Right kidney (tissue), 9 donors: ENCODE measurements at places on chromosomes 4 and X.
A peak's percentile ranks its signal among the peaks of the same experiment; 100 is the strongest.

DNA sequence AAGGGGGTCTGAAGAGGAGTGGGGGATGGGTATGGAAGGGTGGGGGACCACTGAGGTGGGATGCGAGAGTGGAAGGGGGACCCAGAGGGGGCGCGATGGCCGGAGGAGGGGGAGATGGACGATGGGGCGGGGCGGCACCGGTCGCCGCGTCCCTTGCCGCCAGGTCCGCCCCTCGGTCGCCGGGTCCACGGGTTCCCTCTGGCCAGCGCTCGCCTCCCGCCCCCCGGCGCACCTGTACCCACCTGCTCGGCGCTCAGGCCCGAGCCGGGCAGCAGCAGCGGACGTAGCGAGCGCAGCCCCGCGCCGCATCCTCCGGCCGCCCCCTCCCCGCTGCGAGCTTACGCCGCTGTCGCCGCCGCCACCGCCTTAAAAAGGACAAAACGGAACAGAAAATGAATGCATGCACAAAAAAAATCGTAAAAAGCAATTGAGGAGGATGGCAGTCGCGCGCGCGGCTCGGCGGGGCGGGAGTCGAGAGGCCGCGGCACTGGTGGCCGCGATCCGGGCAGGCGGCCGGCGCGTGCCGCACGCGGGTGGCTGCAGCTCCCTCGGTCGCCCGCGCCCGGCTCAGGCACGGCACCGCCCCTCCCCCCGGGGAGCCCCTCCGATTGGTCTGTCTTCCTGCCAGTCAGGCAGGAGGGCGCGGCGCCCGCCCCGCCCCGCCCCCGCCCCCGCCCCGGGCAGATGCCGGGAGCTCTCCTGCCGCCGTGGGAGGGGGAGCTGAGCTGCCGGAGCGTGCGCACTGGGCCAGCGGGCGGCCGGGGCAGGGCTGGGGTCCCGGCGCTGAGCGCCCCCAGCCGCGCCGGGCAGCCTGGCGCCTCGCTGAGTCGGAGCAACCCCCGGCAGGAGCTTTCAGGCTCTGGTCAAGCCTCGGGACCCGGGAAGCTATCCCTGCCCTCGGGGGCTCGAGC, at the start of gene JAKMIP1:
TSS of gene JAKMIP1 (minus strand) at position 539 of the 911 bp plus-strand sequence. CDS start 87,699 bp downstream, outside the sequence.
- peak; percentile 67 for DNase-seq

- DNase-seq: no peak
These were observed 662.0 kb upstream of the CPEB2 start for GRCh38 chr4:14340321-14340720.

- DNase-seq: no peak
These were observed 65.5 kb downstream of the LEF1 start for GRCh38 chr4:108103099-108103862.

- no peak for DNase-seq
These were observed 139.9 kb downstream of the NDST3 start for GRCh38 chr4:118173956-118174725.

- DNase-seq: no peak
These were observed 741.3 kb downstream of the PCDH7 start for GRCh38 chr4:31461421-31461820.

- no peak for DNase-seq
These were observed 205.9 kb upstream of the VCX start for GRCh38 chrX:7637066-7637465.

DNA sequence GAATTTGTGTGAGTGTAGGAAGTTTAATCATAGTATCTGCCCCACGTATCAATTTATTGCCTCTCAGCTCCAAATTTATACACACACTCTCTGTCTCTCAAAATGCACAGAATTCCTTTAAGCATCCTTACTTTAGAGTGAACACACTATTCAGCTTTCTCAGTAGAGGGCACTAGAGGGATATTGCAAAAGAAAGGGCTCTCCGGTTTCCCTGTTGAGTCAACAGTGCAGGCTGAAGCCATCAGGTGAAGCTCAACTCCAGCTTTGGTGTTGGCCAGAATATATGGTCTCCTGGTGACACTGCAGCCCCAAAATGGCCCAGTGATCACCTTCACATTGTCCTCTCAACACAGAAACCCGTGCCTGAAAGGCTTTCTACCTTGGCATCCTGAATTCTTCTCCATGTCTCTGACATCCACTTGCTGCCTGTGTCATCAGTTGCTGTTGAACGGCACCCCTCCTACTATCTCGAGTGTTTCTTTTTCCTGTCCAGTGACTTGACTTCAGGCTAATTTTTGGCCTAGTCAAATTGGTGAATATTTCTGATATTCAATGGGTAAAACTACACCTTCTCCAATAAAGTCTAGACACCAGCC, 670.5 kb downstream of the GABRG1 start:
- peak; percentile 8 for DNase-seq

GRCh38 chr4:101914761-101915160, 124.2 kb downstream of the BANK1 start:
- no peak for DNase-seq

GRCh38 chrX:13764765-13765164, 30.2 kb downstream of the OFD1 start:
- DNase-seq: no peak

GRCh38 chr4:28402751-28403150, 1542.1 kb downstream of the STIM2 start:
- DNase-seq: no peak

DNA sequence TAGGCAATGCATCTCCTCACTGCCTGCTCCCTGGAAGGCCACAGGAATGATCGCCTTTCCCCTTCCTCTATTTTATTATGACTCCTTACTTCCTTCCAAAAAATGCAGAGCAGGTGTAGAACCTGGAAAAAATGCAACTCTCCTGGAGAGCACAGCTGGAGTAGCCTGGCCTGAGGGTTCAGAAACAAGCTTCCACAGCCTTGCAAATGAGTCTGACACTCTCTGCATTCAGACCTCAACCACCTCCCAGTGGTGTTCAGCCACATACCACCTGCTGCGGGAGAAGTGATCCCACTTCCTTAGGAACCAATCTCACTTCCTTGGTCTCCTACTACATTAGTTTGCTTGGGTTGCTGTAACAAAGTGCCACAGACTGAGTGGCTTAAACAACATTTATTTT, 368.1 kb upstream of the NOCT start:
- DNase-seq: no peak

DNA sequence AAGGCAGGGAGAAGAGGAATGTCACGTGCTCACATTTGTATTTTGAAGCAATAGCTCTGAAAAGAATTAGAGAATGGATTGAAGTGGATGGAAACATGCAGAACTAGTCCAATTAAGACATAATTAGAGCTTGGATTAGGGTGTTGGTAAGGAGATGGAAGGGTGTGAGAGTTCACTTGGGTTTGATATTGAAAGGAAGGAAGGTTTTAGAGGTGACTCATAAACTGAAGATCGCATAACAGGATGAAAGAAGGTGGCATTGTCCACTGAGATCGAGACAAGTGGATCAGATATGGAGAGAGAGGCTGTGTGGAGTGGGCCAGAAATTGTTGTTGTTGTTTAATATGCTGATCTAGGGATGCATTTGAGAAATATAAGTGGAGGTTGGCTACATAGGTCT, 244.0 kb upstream of the SMIM31 start:
- DNase-seq: no peak

GRCh38 chr4:62118558-62118957, 918.4 kb downstream of the ADGRL3 start:
- no peak for DNase-seq

DNA sequence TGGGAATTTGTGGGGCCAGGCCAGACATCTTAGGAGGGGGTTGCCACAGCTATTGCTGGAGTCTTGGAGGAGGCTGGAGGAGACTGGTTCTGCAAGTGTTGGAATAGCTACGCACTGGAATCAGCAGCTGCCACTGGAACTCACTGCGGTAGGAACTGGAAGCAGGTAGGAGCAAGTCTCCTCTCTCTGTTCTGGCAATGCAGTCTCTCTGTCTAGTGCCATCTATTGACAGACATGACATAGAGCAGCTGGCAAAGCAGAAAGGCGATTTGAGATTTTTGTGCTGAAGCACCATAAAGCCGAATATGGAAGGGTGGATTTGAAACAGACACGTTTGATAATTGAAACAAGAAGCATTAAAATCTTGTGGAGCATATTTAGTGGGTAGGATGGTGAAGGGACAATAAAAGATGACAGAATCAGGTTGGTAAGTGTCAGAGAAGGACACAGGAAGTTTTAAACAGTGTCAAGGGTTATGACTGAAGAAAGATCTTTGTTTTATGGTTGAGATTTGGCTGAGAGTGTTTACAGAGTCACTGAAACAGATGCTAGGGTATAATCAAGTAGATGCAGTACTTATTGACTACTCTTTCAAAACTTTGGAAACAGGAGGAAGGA, 23.5 kb upstream of the SYNPO2 start:
- DNase-seq: no peak

DNA sequence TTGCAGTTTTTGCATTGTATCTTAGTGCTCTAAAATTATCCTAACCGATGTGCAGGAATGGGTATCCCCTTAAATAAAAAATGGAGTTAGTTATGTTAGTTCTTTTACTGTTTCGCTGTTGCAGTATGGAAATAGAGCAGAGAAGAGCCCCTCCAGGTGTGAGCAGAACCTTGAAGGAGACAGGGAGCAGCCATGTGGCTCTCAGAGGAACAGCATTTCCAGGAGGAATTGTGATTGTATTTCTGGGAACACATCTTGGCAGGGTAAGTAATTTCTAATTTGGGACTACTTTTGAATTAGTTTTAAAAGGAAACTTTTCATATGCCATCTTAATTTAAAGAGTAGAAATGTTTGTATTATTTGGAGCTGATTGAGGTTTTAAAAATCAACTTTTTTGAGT, 5.3 kb upstream of the CCDC158 start:
- DNase-seq: no peak

- no peak for DNase-seq
These were observed 134.7 kb downstream of the F11 start for GRCh38 chr4:186400676-186401075.

DNA sequence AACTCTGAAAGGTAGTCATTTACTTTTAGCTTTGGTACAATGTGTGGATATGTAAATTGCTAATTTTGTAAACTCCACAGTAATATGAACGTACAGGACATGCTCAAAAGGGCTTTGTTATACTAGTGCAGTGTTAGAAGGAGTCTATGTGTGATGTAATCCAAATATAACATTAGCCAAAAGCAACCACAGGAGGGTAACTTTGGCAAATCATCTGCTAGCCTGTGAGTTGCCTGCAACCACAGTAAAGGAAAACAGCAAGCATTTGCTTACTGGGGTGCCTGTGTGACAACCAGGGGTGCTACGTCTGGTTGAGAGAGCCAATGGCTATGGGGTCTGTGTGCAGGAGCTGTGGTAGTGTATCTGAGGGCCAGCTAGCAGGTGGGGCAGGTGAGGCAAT, 245.8 kb downstream of the ADAMTS3 start:
- DNase-seq: no peak

DNA sequence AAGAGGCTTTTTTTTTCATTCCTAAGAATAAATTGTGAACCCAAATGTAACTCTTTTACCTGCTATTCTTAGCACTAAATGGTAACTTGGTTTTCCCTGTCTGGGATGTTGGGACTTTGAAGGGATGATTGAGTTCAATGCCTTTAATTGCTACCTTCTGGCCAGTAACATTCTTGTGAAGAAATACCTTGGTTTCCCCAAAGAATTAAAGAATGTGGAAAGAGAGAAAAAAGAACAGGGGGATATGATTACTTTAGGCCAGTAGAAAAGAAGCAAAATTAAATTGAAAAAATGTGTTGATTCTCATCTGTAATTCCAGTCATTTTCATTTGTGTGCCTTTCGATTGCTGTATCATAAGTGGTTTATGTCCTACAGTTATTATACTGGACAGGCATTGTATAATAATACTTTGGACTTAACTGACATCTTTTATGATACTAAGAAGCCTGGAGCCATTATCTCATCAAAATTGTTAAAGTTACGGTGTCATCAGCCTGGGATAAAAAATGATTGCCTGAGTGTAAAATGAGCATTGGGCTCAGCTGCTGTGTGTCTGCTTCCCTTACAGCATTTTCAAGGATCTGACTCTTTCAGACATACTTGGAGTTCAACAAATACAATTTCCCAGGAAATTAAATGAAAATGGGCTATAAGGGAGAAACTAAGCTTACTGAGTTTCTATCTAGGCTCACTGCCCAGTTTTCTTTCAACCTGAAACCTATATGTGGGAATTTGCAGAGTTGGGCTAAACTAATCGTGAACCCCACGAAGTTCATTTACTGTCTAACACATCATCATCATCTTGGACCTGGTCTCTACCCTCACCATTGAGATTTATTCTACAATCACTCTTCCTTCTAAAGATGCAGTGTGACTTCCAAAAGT, 146.3 kb downstream of the SHROOM3 start:
- no peak for DNase-seq

DNA sequence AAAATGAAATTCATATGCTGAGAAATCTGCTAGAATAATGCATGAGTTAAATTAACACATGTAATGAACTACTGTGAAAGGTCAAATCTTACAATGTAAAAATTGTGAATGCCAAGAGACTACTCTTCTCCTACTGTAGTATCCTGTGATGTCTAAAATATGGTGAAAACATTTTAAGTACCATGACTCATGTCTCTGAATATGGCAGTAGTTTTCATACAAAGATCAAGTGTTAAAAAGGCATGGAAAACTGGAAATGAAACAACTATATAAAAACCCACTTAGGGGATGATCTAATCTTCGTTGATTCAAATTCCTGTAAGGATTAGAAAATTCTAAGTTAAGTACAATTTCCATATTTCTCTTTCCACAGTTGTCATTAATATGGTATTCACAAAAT, 221.3 kb downstream of the PPP3CA start:
- no peak for DNase-seq

DNA sequence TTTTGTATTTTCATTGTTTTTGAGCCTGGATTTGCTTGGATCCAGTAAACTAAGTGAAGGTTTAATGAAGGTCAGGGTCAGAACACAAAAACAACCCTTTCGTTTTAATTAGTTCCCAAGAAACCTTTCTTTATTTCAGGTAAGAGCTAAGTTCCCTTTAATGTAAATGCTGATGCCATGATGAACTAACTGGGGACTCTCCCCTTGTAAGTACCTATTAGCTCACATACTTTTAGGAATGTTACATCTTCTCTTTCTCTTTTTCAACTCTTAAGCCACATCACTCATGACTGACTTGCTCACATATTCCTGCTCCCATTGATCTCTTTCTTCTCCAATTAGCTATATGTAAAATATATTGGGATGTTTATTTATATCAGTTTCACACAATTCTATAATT, 673.1 kb upstream of the CPEB2 start:
- DNase-seq: no peak

DNA sequence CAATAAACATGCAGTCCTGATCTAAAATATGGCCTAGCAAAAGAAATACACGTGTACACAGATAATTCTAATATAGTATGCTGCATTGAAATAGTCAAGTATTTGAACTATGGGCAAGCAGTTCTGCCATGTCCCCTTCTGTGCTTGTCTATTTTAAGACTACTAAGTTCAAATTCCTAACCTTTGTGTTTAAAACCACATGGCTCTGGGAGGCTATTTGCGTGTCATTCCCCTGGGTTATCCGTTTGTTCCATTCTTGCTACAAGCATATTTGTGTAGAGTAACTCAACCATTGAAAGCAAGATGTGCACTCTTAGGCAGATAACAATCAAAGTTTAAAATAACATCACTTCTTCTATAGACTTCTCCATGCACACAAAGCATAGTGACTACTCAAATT, 25.4 kb upstream of the TBC1D1 start:
- no peak for DNase-seq

DNA sequence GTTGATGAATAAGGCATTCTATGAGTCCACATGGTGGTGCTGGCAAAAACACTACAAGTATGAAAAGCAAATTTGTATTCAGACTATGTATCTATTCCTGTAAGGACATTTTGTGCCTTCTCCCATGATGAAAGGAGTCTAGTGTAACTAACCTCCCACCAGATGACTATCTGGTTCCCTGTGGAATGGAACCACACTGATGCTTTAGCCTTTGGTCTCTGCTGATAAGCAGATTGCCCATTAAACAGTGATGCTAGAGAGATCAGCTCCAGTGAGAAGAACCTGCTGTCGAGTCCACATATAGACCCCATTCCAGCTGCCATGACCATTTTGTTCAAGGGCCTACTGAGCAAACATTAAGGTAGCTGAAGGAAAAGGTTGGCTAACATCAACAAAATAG, 10.5 kb upstream of the THOC2 start:
- no peak for DNase-seq
